HFFc6 (cell line): ENCODE measurements at places on chromosomes 4 and X. TPM values are rescaled to one million over a fixed set of nuclear protein-coding genes. Genes with fewer than 3 reads are reported as not detected.

DNA sequence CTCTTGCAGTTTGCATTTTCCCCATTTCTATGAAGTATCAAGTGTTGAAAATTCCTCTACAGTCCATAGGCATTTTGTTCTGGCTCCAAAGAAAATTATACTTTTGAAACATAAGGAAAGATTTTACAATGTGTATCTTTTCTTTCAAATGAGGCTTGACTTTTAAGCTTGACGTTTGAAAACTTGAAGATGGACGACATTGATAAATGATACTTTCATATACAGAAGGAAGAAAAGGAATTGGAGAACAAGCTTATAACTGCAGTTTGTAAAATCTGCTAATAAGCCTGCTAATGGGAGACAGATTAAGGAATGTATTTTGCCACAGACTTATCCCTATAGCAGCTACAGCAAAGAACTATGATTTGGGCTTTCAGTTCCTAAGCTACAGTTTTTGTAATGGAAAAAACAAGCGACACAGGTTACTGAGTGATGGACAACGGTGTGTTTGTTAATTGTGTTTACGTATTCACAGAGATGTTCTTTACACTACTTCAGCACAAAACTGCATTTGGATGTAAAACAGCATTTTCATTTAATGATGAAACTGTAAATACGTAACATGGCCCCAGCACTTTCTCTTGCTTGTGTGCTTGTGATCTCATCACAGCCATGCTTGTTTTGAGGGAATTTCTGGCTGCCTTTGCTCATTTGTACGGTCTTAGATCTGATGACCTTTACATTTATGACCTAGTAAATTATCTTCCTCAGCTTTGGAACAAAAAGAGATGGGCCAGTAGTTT, 83.2 kb upstream of the FAT1 start:
- DNase-seq, result peak; percentile 16

DNA sequence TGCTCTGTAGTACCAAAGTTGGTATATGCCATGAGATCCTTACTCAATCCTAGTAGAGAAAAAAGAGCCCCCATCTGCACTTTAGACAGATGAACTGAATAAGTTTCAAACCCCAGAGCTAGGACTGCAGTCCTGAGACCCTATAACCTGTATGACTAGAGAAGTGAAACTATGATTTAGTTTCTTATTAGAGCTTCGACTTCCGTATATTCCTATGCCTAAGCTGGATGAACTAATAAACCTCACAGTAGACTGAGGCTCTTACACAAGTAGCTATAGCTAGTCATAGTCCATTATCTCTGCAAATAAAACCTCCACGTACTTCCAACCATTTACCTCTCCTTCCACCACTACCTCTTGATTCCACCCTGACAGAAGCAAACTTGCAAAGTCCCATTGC, 6.3 kb upstream of the OTUD4 start:
- DNase-seq, result no peak

GRCh38 chr4:24588216-24588954, 4.0 kb upstream of the DHX15 start:
- DNase-seq, result no peak

DNA sequence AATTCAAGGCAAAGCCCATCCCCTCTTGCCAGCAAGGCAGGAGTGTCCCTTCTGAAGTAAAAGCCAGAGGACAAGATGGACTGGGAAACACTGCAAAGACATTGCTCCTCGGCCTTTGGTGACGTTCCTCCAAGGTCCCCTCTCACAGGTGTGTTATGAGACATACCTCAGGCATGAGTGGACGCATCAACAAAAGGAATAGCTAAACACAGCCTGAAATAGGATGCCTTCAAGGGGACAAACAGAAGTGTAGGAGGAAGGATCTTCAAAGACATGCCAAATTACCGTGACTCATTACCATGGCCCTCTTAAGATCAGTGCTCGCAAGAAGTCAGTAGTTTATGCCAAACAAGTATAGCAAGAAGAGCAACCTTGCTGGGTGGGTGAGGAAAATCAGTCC, 6.0 kb upstream of the IDS start:
- no peak for DNase-seq

GRCh38 chrX:44596277-44596676, 53.6 kb upstream of the FUNDC1 start:
- no peak for DNase-seq

- no peak for DNase-seq
Measured at GRCh38 chr4:147012059-147012707, 66.5 kb upstream of the TTC29 start.

GRCh38 chr4:140466146-140466545, 31.9 kb downstream of the MGAT4D start:
- DNase-seq, result no peak

- DNase-seq, result no peak
Measured at GRCh38 chr4:129328162-129328561, 232.2 kb downstream of the C4orf33 start.

DNA sequence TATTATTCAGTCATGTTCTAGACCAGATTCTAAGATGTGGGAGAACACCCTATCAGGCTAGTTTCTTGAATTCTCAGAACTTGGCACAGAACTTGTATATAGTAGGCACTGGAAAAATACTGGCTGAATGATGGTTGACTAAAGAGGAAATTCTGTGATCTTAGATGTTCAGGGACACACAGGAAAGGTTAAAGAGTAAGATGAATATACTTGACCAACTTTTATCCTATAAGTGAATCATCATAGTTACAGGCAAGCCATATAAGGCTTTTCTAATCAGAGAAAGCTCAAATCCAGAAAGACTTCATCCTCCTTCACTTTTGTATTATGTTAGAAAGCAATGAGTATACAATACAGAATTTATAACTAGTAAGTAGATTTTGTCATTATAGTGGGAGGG, 53.8 kb downstream of the SEPTIN11 start:
- DNase-seq, result peak; percentile 35

- DNase-seq, result no peak
Measured at GRCh38 chr4:153948041-153948440, 159.2 kb upstream of the SFRP2 start.

- no peak for DNase-seq
Measured at GRCh38 chrX:54695231-54695630, 102.8 kb downstream of the ITIH6 start.

GRCh38 chr4:128521648-128522111, 234.1 kb upstream of the PGRMC2 start:
- DNase-seq, result peak; percentile 18

- no peak for DNase-seq
Measured at GRCh38 chr4:96916711-96917110, 1076.8 kb downstream of the PDHA2 start.

DNA sequence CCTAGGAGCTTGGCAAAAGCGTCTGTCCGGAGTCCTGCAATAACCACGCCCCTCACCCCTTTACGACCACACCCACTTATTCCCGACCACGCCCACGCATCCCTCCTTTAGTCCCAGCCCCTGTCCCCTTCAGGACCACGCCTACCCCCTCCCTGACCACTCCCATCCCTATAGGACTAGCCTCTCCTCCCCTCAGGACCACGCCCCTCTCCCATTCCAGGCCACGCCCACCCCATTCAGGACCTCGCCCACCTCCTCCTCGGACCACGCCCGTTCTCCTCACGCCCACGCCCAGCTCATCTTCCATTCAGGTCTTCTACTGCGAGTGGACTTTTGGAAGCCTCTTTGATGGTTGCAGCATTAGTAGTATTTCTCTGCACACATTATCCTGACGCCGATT, 131.2 kb upstream of the STX18 start:
- DNase-seq, result no peak

- no peak for DNase-seq
Measured at GRCh38 chrX:151397741-151398070, 700 bp downstream of the VMA21 start.

The TRPC3 gene
- total RNA-seq, result not detected in 3 replicates

The NEUROG2 gene
- not detected in 3 replicates for total RNA-seq

The NDNF gene
- total RNA-seq, result 0.09 TPM in 1 of 3 replicates, not detected in the others

The SHROOM2 gene
- total RNA-seq, result 0.87 to 3.2 TPM (median 1.7 TPM) in 3 replicates

The PRRG1 gene
- 10.1 to 13.8 TPM (median 10.9 TPM) in 3 replicates for total RNA-seq

The FNIP2 gene
- 16.0 to 19.2 TPM (median 18.0 TPM) in 3 replicates for total RNA-seq

The NWD2 gene
- total RNA-seq, result not detected in 3 replicates
